ENCODE measurements at places on chromosomes 7 and 10.

- no peak overlapping the region for H3K27ac ChIP-seq
- H3K36me3 ChIP-seq: peaks cover 6% of the 10 kb centered on the region
- no peaks in the 10 kb centered on the region for H3K27me3 ChIP-seq
- no peak overlapping the region for H3K4me3 ChIP-seq
- DNase-seq: no peak
- H3K4me1 ChIP-seq: peaks cover 6% of the 10 kb centered on the region
Observed at GRCh38 chr10:110475722-110476515, 21.8 kb upstream of the DUSP5 start.

DNA sequence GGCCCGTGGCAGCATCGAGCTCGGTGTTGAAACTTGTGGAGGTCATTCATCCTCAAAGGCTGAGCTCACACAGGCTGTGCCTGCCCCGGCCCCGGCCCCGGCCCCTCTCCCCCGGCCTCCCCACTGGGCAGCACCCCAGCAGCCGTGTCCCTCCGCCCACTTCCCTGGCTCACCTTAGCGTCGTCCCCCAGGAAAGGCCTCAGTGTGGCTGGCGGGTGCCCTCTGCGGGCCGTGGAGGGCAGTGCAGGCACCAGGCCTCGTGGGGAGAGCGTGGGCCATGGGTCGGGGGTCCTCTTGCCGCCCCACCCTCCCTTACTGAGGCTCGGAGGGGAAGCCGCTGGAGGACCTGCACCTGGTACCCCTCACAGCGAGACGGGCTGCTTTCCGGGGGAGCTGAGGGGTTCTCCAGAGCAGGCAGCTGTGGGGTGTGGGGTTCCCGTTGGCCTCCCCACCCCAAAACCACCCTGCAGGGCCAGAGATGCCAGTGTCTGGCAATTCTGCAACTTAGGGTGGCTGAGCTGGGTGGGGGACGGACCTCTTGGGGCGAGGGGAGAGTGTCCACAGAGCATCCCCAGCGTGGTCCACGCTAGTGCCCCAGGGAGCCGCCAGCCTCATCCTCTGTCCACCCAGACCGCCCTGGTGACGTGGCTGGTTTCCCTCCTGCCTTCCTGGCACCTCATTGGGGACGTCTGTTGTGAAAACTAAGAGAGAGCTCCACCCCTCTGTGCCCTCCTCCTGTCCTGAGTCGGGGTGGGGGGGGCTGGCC, 44.2 kb upstream of the DPYSL4 start:
- no peak overlapping the region for H3K4me3 ChIP-seq
- H3K36me3 ChIP-seq: no peaks in the 10 kb centered on the region
- peak; percentile 34 for DNase-seq
- H3K4me1 ChIP-seq: peaks cover 2% of the 10 kb centered on the region
- no peak overlapping the region for H3K27ac ChIP-seq

- H3K27me3 ChIP-seq: no peaks in the 10 kb centered on the region
- DNase-seq: no peak
- peak overlapping the region; percentile 78 for H3K27ac ChIP-seq
- peaks cover 19% of the 10 kb centered on the region for H3K4me1 ChIP-seq
- H3K36me3 ChIP-seq: no peaks in the 10 kb centered on the region
- no peak overlapping the region for H3K4me3 ChIP-seq
Observed at GRCh38 chr10:12444981-12445700, 95.8 kb downstream of the CAMK1D start.

GRCh38 chr7:157653827-157654207, 317.0 kb downstream of the DNAJB6 start:
- no peak for DNase-seq
- H3K4me1 ChIP-seq: no peaks in the 10 kb centered on the region
- H3K36me3 ChIP-seq: no peaks in the 10 kb centered on the region
- no peak overlapping the region for H3K4me3 ChIP-seq

DNA sequence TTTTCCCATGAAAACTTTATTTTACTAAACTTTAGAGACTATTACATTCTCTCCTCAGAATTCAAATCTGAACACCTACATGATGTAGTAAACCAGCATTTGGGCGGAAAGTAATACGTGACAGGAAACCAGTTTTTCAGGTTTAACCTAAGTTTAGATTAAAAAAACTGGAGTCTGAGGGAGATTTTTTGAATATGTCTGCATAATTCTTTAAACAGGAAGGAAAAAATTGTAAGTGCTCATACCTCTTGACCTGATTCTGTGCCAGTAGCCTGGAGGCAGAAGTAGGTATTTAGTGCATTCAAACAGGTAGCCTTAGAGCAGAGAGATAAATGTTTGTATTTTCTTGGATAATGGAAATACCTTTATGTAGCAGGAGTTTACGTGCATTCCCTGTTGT, 224.3 kb downstream of the MDFIC start:
- no peaks in the 10 kb centered on the region for H3K36me3 ChIP-seq
- peaks cover 6% of the 10 kb centered on the region for H3K4me1 ChIP-seq
- H3K4me3 ChIP-seq: no peak overlapping the region
- no peak overlapping the region for H3K27ac ChIP-seq
- DNase-seq: no peak

- H3K27ac ChIP-seq: peak overlapping the region; percentile 61
- H3K4me3 ChIP-seq: no peak overlapping the region
- DNase-seq: no peak
- H3K27me3 ChIP-seq: peaks cover 8% of the 10 kb centered on the region
- peaks cover 30% of the 10 kb centered on the region for H3K4me1 ChIP-seq
Observed at GRCh38 chr7:128112781-128113221, 81.6 kb upstream of the LRRC4 start.

DNA sequence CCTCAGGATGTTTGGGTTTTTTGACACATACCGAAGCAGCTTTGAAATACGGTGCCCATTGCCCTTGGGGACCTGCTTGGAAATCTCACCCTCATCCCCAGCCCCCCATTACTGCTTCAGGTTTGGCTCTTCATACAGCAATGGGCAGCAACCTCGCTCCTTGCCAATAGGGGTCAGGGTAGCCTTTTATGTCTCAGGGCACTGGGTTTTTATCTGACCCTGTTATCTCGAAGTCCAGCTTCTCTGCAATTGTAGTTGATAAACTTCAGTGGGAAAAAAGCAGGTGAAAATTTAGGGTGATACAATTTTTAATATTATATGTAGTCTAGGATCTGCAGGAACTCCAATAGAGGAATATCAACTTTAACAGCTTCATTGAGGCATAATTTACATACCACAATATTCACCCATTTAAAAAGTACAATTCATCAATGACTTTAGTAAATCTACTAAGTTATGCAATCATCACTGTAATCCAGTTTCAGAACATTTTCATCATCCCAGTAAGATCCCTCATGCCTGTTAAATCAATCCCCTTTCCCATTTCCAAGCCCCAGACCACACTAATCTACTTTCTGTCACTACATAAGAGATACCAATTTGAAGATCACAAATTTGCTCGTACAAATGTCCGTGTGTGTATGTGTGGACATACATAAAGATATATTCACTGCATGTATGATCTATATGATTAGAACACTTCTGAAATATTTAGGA, 386.2 kb downstream of the KCNMA1 start:
- no peaks in the 10 kb centered on the region for H3K36me3 ChIP-seq
- peaks cover 9% of the 10 kb centered on the region for H3K27me3 ChIP-seq
- no peak for DNase-seq
- H3K4me1 ChIP-seq: no peaks in the 10 kb centered on the region
- H3K27ac ChIP-seq: no peak overlapping the region
